CD4-positive, CD25-positive, alpha-beta regulatory T cell (primary cell): ENCODE measurements at places on chromosomes 16 and 17. TPM values are rescaled to one million over a fixed set of nuclear protein-coding genes. Genes with fewer than 3 reads are reported as not detected.

Gene MYH8
- not detected for polyA plus RNA-seq

Gene TBC1D3K
- polyA plus RNA-seq, result not detected

Gene HSF5
- polyA plus RNA-seq, result 0.83 TPM

Gene ANKRD13B
- polyA plus RNA-seq, result not detected

Gene CES3
- polyA plus RNA-seq, result 0.10 TPM

Gene P2RX5
- polyA plus RNA-seq, result 11.8 TPM

DNA sequence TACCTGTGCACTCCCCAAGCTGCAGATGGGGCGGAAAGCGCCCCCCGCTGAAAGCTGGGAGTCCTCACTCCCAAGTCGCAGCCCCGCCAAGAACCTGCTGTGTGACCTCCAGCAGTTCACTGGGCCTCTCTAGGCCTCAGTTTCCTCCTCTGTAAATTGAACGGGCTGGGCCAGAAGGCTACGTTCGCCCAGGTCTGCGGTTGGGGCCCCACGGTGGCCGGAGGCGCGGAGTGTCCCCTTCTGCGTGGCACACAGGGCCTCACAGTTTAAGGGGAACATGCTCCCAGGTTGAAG lies 628 bp downstream of the GALK1 start:
- no peak for DNase-seq

DNA sequence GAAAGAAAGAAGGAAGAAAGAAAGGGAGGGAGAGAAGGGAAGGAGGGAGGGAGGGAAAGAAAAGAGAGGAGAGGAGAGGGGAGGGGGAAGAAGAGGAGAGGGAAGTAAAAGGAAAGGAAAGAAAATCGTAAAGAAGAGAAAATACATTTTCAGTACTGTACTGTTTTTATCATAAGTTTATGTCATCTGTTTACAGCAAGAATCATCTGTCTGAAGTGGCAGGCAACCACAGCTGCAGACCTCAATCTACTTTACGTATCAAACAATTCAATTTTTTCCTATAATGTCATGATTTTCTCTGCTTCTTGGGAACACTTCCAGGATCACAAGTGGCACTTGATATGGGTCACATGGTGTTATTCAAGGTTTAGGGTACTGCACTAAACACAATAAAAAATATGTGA lies 58.3 kb downstream of the USP32 start:
- no peak for DNase-seq

GRCh38 chr16:57533431-57534336 lies 2.7 kb downstream of the CCDC102A start:
- peak; percentile 38 for DNase-seq

- DNase-seq, result no peak
Measured at GRCh38 chr17:6752068-6752909, 3.6 kb upstream of the XAF1 start.

DNA sequence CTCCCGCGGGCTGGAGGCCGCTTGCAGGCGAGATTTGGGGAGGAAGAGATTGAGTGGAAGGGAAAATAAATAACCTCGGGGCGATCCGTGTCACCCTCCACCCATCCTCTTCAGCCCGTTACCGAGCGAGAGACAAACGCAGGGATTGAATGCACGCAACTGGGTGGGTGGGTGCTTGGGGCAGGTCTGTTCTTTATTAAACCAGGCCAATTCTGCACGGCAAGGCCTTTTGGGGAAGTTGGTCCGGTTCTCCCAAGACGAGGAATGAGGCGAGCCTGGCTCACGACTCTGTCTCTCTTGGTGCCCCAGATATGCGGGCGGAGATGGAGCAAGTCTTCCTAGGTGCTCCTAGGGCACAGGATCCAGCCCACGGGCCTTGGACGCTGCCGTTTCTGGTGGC lies 396 bp upstream of the HOXB7 start:
- DNase-seq, result no peak

DNA sequence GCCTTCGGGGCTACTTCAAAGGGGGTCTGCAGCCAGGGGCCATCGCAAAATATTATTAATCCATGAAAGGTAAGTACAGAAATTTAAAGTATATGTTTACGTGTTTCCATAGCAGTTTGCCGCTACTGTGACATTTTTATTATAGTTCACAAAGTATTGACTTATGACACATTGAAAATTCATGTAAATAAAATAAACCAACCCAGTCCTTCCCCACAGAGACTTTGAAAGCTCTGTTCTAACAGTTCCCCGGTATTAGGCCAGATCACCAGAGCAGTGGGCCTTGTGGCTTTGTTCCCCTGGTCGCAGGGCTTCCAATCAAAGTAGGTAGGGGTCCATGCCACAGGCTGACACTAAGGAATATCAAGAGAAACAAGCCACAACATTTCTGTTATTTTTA lies 13.9 kb downstream of the KIAA0753 start:
- DNase-seq, result no peak

- DNase-seq, result no peak
Measured at GRCh38 chr16:56764835-56765234, 34.9 kb downstream of the NUP93 start.

DNA sequence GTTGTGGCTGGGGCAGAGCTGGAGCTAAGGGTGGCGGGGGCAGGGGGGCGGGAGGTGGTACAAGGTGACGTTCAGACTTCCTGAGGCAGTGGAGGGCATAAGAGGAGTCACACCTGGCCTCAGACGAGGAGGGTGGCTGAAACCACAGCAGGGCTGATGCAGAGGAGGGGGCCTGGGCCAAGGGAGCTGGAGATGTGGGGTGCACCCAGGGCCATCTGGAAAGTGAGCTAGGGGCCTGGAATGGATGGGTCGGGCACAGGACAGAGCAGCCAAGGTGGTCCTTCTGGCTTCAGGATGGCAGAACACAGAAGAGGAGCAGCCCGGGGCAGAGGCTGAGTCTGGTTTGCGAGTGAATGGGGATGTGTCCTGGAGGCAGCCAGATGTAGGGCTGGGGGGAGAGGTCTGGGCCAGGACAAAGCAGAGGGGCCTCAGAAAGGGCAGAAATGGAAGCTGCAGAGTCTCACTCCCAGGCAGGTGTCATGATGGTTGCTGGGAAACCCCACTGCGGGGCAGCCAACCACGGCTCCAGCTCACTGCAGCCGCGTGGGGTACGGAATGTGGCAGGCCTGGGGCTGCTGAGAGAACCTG lies 57.6 kb downstream of the PRMT7 start:
- no peak for DNase-seq

DNA sequence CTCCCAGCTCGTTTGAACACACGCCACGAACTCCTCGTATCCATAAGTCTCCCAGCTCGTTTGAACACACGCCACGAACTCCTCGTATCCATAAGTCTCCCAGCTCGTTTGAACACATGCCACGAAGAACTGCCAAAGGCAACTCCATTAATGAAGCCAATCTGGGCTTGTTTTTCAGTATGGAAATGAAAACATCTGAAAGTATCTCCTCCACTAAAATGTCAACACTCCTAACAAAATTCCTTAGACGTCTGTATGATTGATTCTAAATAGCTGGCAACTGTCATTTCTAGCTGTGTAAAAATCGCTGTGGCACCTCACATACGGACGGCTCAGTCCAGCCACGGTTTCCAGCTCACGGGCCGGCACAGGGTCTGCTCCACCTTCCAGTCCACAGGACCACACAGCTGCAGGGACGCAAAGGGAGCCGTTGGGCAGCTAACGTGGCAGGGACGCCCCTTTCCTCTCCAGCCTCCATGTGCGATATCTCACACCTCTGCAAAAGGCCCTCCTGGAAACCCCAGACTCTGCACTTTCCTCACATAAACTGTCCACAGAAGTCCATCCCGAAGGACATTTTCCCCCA lies 67.1 kb upstream of the METRNL start:
- DNase-seq, result no peak

DNA sequence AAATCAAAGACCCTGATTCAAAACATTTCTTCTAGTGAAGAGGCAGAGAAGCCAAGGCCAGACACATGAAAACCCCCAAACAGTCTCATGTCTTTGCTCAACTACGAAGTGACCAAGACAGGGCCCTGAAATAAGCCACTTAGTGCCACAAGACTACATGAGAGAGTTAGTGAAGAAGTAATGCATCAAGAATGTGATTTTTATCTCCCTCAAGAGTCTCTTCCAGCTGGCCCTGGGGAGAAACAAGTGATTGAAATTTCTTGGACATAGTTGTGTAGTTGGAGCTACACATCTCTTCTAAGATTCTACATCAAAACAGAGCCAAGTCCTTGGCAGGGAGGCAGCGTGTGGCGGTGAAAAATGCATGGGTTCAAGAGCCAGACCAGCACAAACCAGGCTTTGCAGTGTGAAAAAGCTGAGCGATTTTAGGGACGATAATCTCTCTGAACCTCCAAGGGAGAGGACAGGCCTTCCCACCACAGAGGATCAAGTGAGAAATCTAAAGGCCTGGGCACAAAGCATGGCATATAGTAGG lies 30.6 kb downstream of the LYRM1 start:
- no peak for DNase-seq

DNA sequence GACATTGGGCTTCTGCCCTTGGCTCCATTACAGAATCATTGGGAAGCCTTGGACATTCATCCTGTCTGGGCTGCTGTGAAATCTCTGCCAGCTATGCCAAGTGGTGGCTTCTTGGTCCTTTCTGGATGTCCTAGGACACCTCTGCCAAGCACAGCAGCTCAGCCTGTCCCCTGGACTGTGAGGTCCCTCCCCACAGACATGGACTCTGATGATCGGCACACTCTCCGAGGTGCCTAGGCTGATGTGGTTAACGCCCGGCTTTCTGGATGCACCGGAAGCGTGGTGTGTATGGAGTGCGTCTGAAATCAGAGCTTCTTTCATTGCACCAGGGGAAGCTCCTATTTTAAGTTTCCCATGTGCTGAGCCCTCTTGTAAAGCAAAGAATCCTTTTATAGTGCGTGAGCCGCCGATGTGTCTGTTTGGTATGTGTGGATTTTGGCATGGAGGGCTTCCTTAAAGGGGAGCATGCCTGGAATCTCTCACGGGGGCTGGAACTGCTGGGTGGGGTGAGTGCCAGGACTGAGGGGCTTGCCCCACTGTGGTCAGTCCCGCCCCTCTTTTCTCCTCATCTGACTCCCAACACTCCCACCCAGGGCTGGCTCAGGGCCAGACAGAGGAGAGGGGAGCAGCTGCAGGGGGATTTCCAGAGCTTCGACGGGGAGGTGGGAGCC lies 7.0 kb upstream of the ARHGAP23 start:
- DNase-seq, result no peak

DNA sequence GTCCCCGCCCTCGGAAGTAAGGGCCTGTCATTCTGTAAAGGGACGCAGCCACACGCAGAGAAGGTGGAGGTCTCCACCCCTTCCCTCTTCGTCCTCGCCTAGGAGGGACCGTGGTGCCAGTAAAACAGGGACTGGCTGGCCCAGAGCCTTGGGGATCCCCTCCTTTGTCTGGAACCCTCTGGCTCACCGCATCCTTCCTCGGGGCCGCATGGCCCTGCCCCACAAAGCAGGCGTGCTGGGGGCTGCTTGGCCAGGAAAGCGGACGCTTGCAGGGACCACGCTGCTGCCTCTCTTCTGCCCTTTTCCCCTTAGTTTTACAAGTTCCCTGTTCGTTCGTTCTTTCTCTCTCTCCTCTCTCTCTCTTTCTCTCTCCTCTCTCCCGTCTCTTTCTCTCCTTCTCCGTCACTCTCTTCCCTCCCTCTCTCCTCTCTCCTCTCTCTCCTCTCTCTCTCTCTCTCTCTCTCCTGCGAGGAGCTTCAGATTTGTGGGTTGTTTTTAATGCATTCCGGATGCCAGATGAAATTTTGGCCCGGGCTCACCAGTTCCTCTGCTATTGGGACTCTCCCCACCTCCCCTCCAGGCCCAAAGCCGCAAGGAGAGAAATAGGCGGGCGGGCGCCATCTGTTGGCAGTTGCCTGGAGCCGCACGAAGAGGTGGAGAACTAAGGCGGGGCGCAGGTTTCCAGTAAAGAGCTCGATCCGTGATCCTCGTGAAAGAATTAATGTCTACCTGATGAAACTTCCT lies 35.1 kb upstream of the CDRT4 start:
- DNase-seq, result peak; percentile 69

DNA sequence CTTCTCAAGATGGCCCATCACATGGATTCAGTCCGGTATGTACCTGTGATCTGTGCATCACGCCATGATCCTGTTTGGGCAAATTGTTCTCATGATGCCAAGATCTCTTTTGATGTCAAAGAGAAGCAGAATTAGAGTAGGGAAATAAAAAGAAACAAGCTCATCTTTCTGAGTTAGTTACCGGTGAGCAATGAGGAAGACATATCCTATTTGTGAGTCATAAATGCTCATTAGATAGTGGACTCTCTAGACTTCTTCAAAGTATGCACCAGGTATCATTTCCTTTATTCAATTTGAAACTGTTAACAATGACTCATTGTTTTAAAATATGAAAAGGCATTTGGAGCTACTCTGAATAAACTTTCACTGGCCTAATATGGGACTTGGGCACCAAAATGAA lies 8.0 kb upstream of the KRTAP4-12 start:
- DNase-seq, result no peak

GRCh38 chr17:59533694-59534093 lies 31.7 kb upstream of the DHX40 start:
- no peak for DNase-seq

GRCh38 chr17:47741109-47741792 lies 8.2 kb downstream of the TBX21 start:
- DNase-seq, result no peak

GRCh38 chr17:3038941-3039340 lies 24.5 kb downstream of the OR1D5 start:
- DNase-seq, result no peak

- DNase-seq, result no peak
Measured at GRCh38 chr17:78823282-78824046, 17.1 kb downstream of the USP36 start.

DNA sequence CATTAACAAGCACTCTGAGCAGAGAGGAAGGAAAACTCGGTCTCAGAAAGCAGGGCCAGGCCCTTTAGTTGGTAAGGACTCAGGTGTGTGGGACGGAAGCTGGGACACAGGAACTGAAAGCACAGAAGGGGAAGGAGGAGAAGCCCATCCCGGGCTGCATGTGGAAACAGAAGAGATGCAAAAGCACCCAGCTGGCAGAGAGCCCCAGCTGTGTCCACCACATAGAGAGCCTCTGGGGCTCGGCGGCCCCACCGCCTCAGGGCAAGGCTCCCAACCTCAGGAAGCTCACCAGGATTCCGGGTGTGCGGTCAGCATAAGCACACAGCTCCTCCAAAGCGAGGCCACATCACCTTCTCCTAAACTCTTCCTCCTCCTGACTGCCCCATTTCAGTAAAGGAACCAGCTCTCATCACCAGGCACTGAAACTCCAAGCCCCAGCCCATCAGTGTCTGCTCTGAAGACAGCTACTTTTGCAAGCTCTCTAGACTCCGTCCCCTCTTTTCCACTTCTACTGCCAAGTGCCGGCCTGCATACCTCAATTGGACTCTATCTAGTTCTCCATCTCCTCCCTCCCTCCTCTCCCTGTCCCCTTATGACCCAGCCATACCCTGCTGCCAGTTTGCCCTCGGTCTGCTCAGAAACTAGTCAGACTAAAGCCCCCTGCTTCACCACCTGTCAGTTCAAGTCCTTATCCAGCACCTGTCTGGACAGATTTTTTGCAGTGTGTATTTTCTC lies 6.0 kb downstream of the ST3GAL2 start:
- DNase-seq, result no peak

GRCh38 chr17:1373707-1374237 lies 26.2 kb downstream of the YWHAE start:
- no peak for DNase-seq

- no peak for DNase-seq
Measured at GRCh38 chr17:33086878-33087277, 95.2 kb downstream of the SPACA3 start.

GRCh38 chr17:47712330-47713023 lies 18.5 kb downstream of the TBKBP1 start:
- DNase-seq, result no peak
